ENCODE measurements at places on chromosomes 6 and 20.

- no peak for DNase-seq
Observed at GRCh38 chr6:148653138-148653776, 93.6 kb upstream of the UST start.

DNA sequence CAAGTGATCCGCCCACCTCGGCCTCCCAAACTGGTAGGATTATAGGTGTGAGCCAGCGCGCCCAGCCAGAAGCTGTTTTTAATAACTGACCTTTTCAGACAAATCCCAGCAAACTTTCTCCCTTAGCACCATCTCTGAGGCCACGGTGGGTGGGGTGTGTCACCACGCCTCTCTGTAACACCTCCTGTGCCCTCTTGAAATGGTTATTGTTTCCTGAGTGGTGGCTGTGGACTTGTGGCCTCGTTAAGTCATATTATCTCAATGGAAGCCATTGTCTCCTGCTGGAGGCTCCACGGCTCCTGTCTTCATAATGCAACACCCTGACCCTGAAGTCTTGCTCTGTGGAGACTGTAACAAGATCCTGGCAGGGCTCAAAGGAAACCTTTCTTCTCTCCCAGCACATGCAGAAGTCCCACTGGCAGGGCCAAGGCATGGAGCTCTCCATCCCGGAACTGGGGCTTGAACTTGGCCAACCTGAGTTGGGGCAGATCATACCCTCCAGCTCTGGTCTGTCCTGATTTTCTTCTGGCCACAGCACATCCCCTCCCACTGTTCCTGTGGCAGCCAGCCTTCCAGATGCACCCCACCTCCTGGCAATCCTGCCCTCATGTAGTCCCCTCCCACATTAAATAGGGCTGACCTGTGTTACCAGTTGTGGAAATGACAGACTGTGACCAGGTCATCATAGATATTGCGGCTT, 81.1 kb downstream of the SNX5 start:
- no peak for DNase-seq

DNA sequence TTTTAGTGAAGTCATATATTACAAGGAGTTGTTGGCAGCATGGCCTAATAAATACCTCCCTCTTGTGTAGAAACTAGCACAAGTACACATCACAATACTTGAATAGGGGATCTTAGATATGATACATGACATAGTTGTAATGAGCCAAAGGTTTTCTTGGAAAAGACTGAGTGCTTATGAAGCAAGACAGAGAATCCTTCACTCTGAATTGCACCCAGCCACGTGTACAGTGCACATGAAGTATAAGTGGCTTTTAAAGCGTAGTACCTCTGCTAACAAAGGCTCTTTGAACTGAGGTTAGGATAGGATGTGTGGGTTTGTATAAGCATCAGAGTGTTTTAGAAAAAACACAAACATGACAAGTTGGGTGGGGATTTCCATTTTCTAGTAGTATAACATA, 145.5 kb upstream of the STMND1 start:
- DNase-seq: no peak

DNA sequence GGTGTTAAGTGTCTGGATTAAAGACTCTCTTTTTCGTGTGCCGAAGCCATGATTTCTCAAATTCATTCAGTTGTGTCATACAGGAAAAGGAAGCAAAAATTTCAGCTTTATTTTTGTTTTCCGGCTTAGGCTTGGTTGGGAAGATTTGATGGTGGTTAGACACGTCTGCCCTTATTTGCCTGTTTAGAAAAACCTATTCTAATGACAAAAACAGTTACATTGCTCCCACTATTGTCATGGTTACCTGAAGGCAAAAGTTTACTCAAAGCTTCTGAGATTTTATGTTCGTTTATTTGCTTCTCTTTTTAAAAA, 982 bp downstream of the DNAJC5 start:
- no peak for DNase-seq

DNA sequence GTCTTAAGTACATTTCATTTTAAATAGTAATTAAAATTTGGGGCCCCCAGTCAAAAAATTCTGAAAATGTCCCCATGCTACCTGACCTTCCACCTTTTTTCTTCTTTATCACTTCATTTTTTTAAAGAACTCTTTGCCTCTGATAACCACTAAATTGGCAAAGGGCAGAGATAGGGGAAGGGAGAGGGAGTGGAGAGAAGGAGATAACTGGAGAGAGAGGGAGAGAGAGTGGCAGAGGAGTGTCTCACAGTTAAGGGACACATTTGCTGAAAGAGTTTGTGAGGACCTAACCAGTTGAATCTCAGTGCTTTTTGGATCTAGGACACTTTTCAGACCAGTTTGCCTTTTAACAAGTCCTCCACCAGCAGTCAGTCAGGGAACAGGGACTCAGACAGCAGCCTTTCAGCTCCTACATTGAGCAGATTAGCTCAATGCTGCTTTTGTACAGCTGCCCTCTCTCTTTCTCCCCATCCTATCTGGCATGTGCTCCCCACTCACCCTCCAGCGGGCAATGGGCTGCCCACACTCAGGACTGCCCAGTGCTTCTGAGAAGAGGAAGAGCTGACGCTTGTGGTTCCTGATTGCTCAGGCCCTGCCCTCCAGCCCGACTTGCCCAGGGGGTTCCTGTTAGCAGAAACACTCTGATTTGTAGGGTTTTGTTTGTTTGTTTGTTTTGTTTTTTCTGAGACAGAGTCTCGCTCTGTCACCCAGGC, 14.4 kb downstream of the ARMC2 start:
- no peak for DNase-seq

DNA sequence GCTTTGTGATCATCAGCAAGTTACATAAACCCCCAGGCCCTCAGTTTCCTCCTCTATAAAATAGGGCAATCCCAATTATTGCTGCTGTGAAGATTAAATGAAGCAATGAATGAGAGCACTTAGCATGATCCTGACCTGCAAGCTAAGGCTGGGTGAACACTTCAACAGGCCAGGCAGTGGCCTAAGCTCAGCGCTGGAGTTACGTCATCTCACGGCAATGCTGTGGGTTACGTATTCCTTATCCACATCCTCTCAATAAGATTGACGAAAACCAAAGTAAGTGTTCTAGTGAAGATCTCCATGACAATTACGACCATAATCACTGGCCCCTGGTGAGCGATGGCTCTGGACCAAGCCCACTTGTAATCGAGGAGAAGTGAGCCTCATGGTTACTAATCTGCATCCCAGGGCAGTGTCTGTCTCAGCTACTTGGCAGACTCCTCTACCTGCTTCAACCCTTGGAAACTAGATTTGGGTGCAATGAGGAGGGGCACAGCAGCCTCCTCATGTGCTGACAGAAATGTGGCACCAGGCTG, 274.1 kb upstream of the ARID1B start:
- no peak for DNase-seq

DNA sequence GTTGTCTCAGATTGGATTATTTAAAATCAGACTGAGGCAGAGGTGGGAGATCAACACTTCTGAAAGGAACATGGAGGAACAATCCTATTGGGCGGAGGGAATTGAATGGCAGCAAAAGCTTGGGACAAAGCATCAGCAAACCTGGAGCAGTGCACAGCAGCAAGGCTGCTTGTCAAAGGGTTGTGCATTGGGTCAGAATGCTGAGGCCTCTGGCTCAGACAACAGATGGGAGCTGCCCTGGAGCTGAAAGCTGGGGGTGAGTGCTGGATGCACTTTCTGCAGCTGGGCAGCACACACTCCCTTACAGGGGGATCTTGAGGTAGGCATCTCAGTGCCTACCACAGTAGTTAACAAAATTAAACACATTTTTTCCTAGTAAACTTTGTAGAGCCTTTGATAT, 634.4 kb upstream of the MMS22L start:
- DNase-seq: no peak

- no peak for DNase-seq
Observed at GRCh38 chr6:70413992-70414494, 735 bp downstream of the FAM135A start.

- no peak for DNase-seq
Observed at GRCh38 chr20:54389596-54390280, 85.7 kb upstream of the DOK5 start.

GRCh38 chr6:158836625-158837311, 17.6 kb upstream of the EZR start:
- DNase-seq: no peak

- no peak for DNase-seq
Observed at GRCh38 chr20:24584538-24585356, 115.3 kb downstream of the SYNDIG1 start.

DNA sequence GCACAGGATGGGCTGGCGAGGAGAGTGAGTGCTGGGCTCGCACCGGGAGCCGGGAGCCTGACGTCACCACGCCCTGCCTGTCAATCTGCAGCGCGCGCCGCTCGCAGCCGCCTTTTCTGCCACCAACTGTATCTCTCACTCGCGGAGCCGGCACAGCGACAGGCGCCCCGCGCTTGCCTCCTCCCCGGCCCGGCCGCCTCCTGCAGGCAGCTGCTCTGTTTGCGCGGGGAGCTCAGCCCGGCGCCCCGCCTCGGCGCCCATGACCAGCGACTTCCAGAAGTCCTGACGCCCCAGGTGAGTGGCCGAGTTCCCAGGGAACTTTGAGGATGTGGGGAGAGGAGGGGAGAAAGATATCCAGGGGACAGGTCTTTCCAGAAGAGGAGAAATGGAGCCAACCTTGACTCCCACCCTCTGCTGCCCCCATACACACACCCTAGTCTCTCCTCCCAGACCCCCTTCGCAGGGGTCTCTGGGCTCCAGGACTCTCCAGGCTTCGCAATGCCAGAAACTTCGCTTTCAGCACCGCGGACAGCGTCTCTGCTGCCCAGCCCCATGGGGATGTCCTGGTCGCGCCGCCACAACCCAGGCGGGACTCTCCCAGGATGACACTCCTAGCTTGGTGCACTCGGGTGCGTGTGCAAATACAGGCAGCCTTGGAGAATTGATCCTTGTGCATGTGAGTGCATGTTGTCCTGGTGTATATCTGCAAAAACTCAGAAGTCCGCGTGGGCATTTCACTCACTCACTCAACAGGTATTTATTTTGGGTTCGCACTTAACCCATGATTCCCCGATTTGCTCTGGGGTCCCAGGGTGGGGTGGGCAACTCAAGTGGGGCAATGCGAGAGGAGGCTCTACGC, at the start of gene GPR6:
GPR6 (plus strand) TSS at position 138 of the 859 bp plus-strand sequence. CDS start 802 bp downstream, outside the sequence.
- peak; percentile 68 for DNase-seq

GRCh38 chr6:41370488-41371111, 35.2 kb downstream of the NCR2 start:
- no peak for DNase-seq

GRCh38 chr20:20785226-20785625, 72.8 kb upstream of the RALGAPA2 start:
- DNase-seq: no peak

- DNase-seq: no peak
Observed at GRCh38 chr6:81609736-81610135, 142.7 kb downstream of the TENT5A start.

DNA sequence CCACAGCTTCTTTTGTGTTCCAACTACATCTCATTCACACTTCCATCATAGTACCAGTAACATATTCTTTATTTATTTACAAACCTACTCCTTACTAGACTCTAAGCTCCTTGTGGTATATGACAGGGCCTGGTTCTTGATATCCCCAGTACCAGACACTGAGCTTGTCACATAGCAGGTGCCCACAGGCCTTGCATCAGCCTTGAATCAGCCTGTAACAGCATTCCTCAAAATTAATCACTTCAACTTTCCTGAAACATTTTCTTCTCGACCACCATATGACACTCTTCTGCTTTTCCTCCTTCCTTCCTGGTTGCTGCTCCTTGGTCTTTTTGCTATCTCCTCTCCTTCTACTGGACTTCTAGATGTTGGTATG, 24.7 kb upstream of the SRPK1 start:
- DNase-seq: no peak

- DNase-seq: no peak
Observed at GRCh38 chr20:40359131-40359912, 329.7 kb downstream of the MAFB start.

GRCh38 chr20:59932616-59933295, 681 bp downstream of the SYCP2 start:
- no peak for DNase-seq

- DNase-seq: no peak
Observed at GRCh38 chr6:94163877-94164276, 744.5 kb upstream of the EPHA7 start.

GRCh38 chr6:108452711-108453195, 108.0 kb upstream of the FOXO3 start:
- no peak for DNase-seq
